ENCODE measurements at places on chromosomes 16 and 17.

DNA sequence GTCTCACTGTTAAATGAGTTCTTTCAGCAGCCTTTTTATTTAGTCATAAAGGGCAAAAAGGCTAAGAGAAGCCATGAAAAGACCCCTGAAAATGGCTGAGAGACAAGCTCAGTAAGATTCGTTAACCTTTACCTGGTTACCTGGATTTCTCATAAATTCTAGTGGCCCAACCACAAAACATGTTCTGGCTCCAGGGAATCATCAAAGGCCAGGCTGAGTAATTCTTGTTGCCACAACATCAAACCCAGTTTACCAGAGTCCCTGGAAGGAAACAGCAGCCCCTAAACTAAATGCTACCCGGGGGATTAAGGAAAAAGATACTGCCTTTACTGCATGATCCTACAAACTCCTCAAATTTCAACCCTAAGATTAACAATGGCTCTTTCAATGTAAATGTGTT, 15.8 kb downstream of the CYTH1 start:
- DNase-seq = no peak

DNA sequence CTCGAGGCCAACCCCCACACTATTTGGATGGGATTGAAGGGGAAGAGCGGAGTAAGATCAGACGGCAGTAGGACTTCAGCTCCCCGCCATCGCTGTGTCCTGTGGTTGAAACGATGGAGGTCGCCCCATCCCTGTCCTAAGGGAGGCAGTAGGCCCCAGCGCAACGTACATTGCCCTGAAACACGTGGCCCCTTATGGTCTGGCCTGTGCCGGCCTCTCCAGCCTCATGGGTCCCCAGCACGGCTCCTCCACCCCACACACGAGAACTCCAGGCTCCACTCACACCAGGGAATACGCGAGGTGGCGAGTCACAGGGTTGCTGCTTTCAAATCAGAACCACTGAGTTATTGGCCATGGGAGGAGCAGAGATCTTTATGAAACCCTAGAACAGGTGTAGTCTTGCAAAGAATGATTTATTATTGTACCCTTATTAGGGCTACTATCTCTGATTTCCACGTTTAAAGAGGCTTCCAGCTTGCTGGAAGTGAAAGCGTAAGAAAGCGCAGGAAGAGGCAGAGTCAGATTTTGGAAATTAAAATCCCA, 669 bp upstream of the DCTPP1 start:
- no peak for DNase-seq

DNA sequence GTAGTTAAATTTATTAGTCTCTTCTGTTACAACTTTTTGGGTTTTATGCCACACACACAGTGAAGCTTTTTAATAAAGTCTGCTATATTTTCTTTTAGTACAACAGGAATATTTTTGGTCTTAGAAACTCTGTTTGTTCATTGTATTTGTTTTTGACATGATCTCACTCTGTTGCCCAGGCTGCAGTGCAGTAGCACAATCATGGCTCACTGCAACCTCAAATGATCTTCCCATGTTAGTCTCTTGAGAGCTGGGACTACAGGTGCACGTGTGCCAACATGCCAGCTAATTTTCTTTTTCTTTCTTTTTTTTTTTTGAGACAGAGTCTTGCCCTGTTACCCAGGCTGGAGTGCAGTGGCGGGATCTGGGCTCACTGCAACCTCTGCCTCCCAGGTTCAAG, 27.1 kb downstream of the PPM1D start:
- DNase-seq = no peak

DNA sequence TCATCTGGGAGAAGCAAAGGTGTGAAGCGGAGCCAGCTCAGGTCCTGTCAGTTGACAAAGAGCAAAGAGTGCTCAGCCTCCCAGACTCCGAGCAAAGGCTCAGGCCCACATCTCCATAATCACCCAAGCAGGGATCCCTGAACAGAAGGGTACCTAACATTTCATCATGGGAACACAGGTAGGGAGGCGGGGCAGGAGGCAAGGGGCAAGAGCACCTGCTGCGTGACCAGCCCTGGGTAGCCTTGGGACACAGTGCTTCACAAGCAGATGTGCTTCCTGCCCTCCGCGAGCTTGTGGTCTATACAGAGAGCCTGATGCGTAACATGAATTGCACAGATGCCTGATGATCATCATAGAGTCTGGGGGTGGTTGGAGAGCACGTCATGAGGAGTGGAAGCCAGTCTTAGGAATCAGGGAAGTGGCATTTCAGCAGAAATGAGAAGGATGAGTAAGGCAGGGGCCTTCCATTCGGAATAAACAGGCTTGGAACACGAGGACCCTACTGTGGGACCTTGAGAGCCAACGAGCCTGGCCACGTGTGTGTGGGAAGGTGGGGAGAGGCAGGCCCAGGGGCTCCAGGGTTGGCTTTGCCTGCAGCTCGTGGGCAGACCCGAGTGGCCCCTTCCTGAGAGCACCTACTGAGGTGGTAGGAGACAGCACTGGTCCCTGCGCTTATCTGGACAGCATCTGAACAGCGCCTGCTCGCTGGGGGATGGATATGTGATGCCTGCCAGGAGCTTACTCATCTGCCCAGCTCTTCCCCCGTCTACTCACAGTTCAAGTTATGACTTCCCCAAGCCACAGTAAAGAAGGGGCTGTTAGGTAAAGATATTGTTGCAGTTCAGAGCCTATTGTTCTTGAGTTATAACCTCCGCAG, 125.8 kb downstream of the CCDC182 start:
- no peak for DNase-seq

DNA sequence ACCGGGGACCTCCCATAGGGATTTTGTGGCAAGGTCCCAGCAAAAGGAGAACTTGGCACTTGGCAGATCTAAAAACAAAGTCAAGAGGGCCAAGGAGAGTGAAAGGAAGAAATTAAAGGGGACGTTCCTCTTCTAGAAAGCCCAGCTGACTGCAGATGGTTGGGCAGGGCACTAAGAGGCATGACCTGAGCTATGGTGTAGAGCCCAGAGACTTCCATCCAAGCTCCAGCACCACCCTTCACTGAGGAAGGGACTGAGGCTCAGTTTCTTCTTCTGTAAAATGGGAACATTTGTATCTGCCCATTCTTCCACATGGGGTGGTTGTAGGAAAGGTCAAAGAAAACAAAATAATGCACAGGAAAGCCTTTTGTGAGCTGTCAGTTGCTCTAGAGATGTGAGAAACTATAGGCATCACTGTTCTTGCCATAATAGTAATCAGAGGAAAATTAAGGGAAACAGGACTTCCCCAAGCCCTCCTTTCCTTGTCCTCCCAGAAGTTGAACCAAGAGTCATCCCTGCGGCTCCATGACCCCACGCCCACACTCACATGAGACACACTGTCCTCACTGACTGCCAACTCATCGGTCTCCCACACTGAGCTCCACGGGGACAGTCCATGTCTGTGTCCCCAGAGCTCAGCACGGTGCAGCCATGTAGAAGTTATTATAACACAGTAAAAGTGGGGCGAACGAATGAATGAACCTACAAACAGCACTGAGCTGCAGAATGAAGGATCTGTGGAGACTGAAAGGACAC, 10.4 kb downstream of the CD300LF start:
- DNase-seq = peak; percentile 90

GRCh38 chr17:50830994-50831393, 4.4 kb upstream of the WFIKKN2 start:
- no peak for DNase-seq

DNA sequence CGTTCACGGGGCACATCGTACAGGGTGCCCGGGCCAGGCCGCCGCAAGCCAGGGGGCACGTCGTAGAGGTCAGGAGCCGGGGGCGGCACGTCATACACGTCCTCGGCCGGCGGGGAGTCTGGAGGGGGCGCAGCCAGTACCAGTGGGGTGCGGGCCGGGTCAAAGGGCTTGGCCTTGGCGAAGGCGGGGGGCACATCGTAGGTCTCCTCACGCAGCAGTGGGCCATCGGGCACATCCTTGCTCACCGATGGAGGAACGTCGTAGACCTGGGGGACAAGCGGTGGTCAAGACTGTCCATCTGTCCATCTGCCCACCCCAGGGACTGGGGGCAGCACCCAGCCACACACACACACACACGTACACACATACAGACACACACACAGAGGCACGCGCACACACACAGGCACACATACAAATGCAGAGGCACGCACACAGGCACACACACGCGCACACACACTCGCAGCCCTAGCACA, 15.7 kb downstream of the BCAR1 start:
- DNase-seq = no peak

DNA sequence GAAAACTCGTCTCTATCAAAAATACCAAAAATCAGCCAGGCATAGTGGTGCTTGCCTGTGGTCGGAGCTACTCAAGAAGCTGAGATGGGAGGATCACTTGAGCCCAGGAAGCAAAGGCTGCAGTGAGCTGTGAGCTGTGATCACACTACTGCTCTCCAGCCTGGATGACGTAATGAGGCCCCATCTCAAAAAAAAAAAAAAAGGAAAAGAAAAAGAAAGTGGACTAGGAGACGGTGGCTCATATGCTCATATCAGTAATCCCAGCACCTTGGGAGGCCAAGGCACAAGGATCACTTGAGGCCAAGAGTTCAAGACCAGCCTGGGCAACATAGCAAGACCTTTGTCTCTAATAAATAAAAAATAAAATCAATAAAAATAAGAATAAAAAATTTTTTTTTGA, 8.8 kb upstream of the SUMO2 start:
- peak; percentile 38 for DNase-seq

- no peak for DNase-seq
Observed at GRCh38 chr16:46922239-46922638, 38.1 kb downstream of the GPT2 start.

GRCh38 chr17:79836972-79837887, 2.0 kb downstream of the CBX4 start:
- DNase-seq = peak; percentile 65

- DNase-seq = no peak
Observed at GRCh38 chr17:75507733-75508719, 7.3 kb downstream of the CASKIN2 start.

DNA sequence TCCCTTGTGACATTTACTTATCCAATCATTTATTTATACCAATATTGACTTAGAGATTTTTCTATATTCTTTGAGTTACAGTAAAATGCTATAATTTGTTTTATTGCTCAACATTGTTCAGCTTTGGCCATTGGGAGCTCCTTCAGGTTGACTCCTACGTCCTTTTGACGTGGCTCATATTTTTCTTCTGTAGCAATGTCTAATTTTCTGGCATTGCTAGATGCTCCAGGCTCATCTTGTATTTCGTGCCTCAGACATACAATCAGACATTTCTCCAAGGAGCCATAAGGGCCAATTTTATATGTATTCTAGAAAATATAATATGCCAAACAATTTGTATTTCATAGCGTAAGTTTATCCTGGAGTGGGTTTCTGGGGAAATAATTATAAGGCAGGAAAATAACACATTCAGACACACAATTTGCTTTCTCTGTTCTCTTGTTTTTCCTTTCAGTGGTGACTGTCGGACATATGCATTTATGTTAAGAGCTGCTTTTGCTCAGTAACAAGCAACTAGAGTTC, 355.1 kb upstream of the MON1B start:
- DNase-seq = no peak

DNA sequence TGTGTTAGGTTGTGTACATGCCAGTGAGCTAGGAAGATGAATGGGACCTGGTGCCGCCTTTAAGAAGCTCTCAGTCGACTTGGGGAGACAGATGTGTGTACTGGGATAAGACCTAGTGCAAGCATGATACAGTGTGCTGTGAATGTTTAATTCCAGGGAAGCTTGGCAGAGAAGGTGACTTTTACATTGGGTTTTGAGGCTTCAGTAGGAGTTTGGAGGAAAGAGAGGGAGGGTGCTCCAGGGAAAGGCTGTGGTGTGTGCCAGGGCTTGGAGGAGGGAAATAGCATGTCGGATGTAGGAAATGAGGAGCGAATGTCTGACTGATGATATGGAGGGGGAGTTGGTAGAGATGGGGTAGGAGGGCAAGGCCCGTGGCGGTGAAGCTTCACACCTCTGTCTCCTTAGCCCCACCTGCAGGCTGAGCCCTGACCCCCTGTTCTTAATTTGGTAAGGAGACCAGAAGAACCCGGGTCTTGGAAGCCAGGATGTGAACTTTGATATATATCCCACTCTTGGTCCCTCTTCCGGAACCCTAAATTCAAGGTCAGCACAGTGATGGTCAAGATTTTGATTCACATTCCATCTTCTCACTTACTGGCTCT, 76.6 kb downstream of the PLCG2 start:
- no peak for DNase-seq

DNA sequence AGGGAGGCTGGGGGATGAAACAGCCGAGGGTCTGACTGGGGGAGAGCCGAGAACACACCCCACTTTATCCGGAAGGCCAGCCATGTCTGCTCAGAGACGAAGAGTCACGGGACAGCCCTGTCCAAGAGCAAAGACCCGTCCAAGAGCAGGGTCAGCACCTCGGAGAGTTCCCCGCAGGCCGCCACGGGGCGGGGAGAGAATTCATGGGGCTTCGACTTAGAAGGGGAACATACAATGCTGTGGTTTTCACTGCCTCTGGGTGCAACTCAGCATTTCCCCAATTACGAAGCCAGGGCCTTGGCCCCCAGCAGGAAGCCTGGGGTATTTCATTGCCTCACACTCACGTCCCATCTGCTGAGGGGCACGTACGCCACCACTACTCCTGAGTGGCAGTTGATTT, 59.3 kb downstream of the JPH3 start:
- peak; percentile 83 for DNase-seq

DNA sequence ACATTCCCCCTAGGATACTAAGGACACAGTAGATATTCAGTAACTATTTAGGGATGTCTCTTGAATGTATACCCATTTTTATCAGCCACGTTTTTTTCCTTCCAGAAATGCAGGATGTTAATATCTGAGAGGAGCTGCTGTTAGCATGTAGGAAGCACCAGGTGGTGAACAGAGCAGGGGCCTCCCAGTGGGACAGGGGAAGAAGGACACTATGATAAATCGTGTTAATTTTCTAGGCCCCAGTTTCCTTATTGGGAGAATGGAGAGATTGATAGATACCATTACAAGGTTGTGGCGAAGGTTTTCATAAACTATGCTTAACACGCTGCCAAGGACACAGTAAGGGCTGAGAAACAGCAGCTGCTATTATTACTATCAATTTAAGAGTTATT, 45.4 kb downstream of the PRSS54 start:
- DNase-seq = no peak

- DNase-seq = no peak
Observed at GRCh38 chr16:64352246-64352645, 769.6 kb downstream of the CDH11 start.

GRCh38 chr16:49596068-49596467, 222.5 kb downstream of the C16orf78 start:
- DNase-seq = no peak

DNA sequence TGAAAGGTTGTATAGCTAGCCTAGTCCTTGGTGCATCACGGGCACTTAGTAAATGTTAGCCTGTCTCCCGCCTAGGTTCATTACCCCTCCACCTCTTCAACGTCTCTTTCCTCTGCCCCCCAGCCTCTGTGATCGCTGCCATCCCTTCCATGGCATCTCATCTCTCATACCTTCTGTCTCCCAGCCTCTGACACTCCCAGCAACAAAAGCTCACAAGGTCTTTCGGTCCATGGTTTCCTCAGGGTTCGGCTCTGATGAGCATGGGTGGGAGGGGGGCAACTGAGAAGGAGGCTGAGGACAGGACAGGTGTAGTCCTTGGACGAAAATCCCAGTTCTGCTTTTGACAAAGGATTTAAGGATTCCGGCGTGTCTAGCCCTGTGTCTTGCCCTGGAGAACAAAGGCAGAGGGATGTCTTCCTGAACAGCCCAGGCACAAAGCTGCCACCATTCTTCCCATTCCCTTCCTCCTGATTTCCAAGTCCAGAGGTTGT, 16.7 kb downstream of the CCR7 start:
- DNase-seq = no peak
